ENCODE measurements at places on chromosomes 2 and 18.

- no peak for DNase-seq
These were observed 2.1 kb downstream of the NEURL3 start for GRCh38 chr2:96502891-96503636.

DNA sequence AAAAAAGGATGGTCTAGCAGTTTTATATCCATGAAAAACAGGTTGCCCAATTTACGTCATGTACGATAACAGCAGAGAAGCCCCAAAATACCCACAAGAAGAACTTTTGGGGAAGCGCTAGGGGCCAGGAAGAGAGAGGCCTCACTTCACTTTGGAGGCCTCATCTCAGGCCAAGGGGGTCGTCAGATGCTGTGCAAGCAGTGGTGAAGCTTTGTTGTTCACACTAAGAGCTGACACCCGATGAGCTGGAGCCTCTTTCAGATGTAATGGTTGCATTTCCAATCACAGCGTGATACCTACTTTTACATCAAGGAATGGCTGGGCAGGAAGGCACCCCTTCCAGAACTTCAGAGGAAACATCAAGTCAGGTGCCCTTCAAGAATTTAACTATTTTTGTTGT is 242.3 kb upstream of the PXDN start:
- no peak for DNase-seq

- DNase-seq = no peak
These were observed 29.3 kb downstream of the COLEC11 start for GRCh38 chr2:3624059-3624794.

GRCh38 chr18:72419914-72420313 is 124.2 kb downstream of the CBLN2 start:
- no peak for DNase-seq

DNA sequence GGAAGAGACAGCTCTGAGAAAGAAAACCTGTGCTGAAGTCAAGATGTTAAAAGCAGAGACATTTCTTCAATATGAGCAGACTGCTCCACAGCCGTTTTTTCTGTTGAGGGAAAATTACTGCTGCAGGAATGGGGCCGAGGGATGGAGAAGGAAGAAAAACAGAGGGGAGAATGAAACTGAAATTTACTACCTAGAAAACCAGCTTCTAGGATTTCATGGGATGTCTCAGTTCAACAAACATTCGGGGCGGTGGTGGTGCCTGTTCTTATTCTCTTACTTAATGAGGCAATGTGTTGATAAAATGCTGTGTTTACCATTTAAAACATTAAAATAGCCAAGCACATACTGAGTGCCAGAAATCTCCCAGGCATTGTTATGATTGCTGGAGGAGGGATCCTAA is 557.1 kb upstream of the MEX3C start:
- DNase-seq = no peak

GRCh38 chr18:66548747-66549146 is 55.1 kb downstream of the CDH19 start:
- no peak for DNase-seq

DNA sequence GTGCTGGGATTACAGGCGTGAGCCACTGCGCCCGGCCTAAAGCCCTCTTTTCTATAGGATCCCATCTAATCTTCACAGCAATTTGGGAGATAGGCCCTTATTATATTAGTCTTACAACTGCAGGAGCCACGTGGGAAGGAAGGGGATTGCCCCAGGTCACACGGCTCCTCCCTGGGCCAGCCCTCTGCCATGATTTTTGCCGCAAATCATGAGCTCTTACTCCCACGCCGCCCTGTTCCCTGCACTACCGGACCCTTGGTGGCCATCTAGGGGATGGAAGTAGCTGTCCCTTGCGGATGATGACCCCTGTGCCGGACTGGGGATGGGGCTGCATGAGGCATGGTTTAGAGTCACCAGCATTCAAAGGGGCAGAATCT is 28.4 kb upstream of the PTMA start:
- no peak for DNase-seq

DNA sequence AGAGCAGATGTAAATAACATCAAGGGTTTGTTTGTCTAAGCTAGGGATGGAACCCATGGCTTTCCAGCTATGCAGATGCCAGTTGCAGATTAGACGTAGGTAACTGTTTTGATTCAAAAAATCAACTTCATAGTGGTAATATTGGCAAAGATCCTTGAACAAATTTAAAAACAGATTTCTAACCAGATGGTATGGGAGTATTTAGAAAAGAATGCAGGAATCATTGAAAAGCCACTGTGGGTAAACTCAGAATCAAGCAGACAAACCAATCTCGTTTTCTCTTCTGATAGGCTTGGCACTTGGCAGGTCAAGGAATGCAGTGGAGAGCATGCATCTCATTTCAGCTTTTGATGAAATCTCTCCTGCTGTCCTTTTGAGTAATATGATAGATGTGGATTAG is 377.5 kb downstream of the CLIP4 start:
- DNase-seq = no peak

DNA sequence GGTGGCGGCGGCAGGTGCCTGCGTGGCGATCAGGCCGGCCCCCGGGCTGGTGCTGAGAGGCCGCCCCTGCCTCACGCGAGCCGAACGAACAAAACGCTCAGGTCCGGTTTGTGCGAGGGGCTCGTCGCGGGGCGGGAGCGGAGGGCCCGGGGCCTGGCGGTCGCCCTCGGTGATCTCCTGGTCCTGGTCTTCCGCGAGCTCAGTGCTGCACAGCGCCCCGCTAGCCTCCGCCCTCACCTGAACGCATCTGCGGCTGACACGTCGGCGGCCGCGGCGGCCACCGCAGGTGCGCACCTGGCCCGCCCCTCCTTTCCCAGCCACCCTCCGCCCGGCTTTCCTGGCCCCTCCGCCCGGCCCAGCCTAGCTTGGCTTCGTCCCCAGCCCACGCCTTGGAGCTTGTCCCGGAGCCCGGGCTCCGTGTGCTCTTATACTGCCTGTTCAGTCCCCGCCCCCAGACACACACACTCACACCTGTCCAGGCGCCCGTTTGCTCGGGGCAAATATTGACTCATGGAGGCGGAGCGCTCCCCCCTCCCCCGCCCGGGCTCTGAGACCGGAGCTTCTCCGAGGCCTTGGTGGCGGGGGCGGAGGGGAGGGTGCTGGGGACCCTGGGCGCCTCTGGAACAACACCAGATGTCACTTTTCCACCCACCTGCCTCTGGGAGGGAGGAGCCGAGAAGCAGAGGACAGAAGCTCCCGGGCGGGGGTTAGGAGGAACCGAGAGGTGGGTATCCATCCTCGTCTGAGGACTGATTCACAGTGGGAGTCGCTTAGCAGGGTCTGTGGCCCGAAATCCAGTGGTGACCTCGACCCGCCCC is 8.6 kb upstream of the CRYBA2 start:
- DNase-seq = no peak

DNA sequence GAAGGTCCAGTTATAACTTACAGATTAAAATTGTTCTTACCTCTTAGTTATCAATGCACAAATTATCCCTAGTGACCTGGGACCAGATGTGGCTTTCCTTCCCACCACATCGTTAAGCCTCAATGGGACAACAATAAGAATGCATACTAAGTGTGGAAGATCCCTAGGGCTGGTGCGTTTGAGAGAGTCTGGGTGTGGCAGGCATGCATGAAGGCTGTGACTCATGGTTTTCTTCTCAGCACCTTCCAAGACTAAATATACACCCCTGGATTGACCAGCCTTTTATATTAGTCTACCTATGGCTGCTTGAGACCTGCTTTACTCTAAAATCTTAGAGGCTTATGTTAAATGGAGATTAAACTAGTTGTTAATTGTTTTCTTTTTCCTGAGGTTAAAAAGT is 261.7 kb upstream of the SLC14A2 start:
- DNase-seq = no peak

- no peak for DNase-seq
These were observed 48.4 kb downstream of the LRRTM1 start for GRCh38 chr2:80255918-80256781.

DNA sequence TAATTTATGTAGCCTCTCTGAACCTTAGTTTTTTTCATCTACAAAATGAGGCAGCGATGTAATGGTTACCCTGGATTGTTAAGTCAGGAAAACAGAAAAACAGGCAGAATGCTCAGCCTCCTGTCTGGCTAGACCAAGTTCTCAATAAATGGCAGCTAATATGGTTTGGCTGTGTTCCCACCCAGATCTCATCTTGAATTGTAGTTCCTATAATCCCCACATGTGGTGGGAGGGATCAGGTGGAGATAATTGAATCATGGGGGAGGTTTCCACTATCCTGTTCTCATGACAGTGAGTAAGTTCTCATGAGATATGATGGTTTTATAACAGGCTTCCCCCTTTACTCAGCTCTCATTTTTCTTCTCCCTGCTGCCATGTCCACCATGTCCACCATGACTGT is 220.0 kb downstream of the CMPK2 start:
- DNase-seq = no peak
